ENCODE measurements at places on chromosomes 7 and 10.

DNA sequence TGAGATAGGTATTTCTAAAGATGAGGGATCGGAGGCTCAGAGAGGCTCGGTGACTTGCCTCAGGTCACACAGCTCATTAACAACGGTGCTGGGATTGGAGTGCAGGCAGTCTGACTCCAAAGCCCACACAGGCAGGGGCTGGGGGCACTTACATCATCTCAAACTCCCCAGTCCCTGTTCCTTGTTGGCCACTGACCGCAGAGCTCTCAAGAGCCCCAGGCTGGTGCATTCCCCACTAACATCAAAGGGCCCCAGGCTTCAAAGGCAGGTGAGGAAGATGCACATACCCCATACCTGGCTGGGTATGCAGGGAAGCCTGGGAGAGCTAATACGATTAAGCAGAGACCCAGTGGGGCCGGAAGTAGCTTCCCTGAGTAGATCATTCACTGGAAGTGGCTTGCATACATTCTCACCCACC, 13.7 kb upstream of the NODAL start:
- DNase-seq, result no peak

- DNase-seq, result no peak
Observed at GRCh38 chr10:90394311-90394710, 463.5 kb downstream of the HTR7 start.

GRCh38 chr10:9823268-9823930, 1194.3 kb upstream of the CELF2 start:
- no peak for DNase-seq

- no peak for DNase-seq
Observed at GRCh38 chr7:84247591-84247990, 53.0 kb upstream of the SEMA3A start.

GRCh38 chr7:8177109-8177933, 84.6 kb downstream of the ICA1 start:
- no peak for DNase-seq

- no peak for DNase-seq
Observed at GRCh38 chr10:89278900-89279392, 22.9 kb upstream of the IFIT2 start.

GRCh38 chr7:111937163-111937562, 269.0 kb downstream of the DOCK4 start:
- no peak for DNase-seq

DNA sequence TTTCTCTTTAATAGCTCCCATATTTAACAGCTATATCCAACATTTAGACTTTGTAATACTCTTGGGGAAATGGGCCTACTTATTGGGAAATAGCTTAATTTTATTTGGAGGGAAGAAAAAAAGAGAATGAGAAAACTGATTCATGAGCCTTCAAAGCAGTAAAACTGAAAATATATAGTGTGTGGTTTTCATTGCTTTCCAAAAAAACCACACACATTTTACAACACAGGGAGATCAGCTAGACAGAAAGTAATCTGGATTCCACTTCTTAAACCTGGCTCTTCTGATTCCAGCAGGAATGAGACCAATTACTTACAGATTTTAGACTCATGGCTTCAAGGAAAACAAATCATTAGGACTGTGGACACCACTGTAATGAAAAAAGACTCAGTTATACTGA, 48.7 kb downstream of the CH25H start:
- DNase-seq, result no peak

- DNase-seq, result no peak
Observed at GRCh38 chr10:76621886-76622620, 1015.6 kb downstream of the KCNMA1 start.

GRCh38 chr7:27992097-27992496, 188.5 kb downstream of the JAZF1 start:
- DNase-seq, result no peak

DNA sequence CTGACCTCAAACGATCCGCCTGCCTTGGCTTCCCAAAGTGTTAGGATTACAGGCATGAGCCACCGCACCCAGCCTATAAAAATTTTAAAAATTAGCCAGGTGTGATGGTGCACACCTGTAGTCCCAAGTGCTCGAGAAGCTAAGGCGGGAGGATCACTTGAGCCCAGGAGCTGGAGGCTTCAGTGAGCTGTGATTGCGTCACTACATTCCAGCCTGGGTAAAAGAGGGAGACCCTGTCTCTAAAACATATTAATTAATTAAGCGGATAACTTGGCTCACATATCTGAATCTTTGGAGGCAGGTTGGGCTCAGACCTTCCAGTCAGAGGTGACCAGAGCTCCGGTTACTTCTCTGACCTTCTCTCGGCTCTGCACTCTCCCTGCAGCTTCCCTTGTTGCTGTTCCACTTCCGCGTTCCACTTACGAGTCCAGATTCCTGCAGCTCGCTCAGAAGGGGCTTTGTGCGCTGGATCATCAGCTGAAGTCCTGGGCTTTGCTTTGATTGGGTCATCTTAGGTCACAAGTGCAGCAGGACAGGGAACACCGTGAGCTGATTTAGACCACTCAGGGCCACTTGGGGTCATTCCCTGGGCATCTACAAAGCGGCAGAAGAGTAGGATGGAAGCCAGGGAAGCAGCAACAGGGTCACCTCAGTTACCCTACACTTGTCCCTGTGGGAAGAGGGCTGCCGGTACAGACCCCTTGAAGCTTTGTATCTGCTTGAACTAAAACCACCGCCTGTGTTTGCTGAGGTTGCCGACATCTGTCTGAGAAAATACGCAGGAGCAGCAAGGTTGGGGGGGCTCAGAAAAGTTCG, 2.0 kb upstream of the ARPC1B start:
- peak; percentile 57 for DNase-seq

DNA sequence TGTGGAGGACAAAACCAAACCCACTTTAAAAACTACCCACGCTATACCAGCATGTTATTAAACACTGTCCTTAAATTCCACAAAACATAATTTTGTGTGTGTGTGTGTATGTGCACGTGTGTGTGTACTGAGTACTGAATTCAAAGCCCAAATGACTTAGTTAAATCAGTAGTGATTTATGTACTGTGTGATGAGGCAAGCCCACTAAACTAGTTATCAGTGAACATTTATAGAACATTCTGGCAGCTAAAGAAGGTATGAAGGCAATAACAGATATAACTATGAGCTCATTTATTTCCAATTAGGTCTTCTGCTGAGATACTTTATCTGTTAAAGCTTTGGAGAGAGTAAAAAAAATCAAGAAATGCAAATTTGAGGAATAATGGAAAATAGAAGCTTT, 115.1 kb downstream of the CPED1 start:
- DNase-seq, result no peak

DNA sequence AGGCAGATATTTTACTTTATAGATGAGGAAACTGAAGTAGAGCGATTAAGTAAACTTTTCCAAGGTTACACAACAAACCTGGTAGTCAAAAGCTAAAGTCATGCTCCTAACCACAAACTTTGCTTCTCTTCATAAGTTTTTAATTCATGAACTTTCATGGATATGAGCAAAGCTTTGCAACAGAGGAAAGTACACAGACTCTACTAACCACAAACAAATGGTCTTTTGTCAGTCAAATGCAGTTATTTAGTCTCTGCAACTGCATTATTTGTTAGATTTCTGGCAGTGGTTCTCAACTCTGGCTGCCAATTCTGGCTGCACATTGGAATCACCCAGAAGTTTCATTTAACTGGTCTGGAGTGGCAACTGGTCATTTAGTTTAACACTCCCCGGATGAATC, 140.6 kb upstream of the TMEM168 start:
- DNase-seq, result no peak

DNA sequence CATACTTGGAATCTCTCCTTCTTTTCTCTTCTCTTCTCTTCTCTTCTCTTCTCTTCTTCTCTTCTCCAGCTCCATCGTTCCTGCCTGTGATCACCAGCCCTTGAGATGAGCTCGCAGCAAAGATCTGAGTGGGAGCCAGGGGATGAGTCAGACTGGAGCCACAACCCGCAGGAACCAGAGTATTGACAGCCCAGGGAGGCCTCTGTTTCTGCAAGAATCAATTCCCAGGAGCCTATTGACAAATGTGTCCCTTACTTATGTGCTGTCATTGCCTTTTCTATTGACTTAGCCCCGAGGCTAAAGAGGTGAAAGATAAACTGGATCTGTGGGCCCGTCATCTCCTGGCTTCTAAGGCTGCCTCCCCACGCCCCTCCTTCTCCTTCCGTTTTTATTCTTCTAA, 13.1 kb upstream of the HABP2 start:
- DNase-seq, result no peak

- DNase-seq, result no peak
Observed at GRCh38 chr7:100476101-100476780, 2.8 kb downstream of the TSC22D4 start.
